ENCODE measurements at places on chromosomes 6 and 20.

GRCh38 chr6:88840796-88841539 is 122.5 kb downstream of the RNGTT start:
- DNase-seq: peak; percentile 27

DNA sequence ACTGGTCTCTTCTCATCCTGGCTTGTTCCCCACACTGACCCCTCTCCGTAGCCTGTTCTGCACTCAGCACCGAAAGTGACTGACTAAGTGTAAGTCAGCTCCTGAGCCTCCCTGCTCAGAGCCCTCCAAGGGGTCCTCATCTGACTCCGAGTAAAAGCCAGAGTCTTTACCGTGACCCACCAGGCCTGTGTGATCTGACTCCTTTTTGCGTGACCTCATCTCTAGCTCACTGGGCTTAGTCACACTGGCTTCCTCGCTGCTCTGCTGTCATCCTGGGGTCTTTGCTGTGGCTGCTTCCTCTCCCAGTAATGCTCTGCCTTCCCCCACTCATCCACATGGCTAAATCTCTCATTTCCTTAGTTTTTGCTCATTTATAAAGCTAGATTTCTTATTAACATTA is 116.6 kb downstream of the PLCB4 start:
- DNase-seq: peak; percentile 64

GRCh38 chr20:32667027-32667426 is 6.7 kb downstream of the C20orf203 start:
- DNase-seq: no peak

DNA sequence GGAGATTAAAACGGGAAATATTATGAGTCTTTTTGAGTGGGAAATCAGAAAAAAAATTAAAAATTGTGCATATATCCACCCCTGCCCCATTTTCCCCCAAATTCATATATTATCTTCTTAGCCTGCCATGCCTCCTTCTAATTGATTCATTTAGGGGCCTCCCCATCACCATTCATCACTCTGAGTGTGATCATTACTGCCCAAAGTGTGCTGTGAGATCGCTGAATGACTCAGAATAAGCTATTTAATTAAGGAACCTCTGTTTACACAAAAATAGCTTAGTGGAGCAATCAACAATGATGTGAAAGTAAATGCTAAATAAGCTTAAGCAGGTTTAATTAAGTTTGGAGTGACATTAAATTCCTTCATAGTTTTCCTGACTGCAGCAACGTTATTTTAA is 645.5 kb downstream of the GRIK2 start:
- DNase-seq: no peak

GRCh38 chr6:99521633-99522151 is 6.5 kb upstream of the USP45 start:
- peak; percentile 60 for DNase-seq

GRCh38 chr6:70103798-70104197 is 199.1 kb downstream of the COL9A1 start:
- DNase-seq: no peak

All from fibroblast of upper back skin (primary cell).